D341Med (cell line): ENCODE measurements at places on chromosomes 3 and 15.

DNA sequence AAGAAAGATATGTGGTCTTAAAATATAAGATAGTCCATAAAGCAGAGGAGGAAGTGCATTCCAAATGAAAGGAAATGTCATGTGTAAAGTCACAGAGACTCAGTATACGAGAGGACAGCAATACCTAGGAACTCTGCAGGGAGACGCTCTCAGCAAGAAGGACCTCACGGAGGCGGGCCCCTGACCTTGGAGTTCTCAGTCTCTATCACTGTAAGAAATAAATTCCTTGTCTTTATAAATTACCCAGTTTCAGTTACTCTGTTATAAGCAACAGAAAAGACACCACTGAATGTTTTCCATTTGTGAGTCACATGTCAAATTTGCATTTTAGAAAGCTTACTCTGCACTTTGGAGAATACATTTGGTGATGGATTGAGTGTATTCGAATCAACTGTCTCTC lies 140.6 kb downstream of the GBE1 start:
- DNase-seq: no peak

- no peak for DNase-seq
These were observed 17.0 kb downstream of the SLC25A20 start for GRCh38 chr3:48881652-48882114.

DNA sequence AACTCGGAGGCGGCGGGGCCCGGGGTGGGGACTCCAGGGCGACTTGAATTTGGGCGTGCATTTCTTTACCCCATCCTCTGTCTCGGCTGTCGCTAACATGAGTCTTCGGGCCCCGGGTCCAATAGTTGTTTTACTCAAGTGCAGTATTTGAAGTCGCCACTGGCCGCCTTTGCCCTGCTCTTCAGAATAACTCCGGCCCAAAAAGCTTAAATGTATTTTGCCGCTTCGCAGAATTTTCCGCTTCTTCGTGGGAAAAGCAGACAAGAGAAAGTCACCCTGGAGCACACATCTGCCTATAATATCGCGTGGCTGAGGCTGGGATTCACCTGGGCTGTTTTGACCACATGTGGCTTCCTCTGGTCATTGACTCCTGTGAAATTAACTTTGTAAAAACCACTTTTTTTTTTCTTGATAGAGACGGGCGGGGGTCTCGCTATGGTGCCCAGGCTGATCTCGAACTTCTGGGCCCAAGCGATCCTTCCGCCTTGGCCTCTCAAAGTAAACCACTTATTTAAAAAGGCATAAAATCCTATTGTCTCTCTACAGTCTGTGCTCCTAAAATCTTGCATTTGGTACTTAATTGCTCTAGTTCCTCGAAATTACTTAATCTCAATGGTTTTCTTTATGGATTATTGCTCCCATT lies 676 bp downstream of the CNOT10 start:
- DNase-seq: no peak

DNA sequence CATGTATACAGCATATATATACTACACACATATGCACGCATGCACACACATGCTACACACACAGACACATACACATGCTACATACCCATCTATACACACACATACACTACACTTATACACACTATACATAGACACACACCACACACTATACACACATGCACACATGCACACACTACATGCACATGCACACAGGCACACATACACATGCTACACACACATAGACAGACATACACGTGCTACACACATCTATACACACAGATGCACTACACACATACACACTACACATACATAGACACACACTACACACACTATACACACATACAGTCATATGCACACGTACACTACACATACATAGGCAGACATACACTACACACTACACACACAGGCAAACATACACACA lies 51.2 kb upstream of the PRR20G start:
- no peak for DNase-seq

DNA sequence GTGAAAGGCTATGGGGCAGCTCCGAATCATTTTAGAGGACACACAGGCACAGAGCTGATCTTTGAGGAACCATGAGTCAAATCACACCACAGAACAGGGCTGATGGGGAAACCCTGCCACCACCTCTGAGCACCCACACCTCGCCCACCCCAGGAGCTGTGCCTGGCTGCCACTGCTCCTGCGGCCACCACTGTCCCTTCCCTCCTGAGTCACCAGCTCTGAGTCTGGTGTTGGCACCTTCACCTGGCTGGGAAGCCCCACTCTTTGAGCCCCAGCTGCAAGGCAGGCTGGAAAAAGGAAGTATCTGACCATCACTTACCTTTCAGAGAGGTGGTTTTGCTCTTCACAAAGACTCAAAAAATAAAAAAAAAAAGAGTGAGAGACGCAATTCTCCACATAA lies 63.6 kb upstream of the MEF2A start:
- no peak for DNase-seq

GRCh38 chr15:38163658-38164057 lies 89.0 kb upstream of the SPRED1 start:
- DNase-seq: no peak

DNA sequence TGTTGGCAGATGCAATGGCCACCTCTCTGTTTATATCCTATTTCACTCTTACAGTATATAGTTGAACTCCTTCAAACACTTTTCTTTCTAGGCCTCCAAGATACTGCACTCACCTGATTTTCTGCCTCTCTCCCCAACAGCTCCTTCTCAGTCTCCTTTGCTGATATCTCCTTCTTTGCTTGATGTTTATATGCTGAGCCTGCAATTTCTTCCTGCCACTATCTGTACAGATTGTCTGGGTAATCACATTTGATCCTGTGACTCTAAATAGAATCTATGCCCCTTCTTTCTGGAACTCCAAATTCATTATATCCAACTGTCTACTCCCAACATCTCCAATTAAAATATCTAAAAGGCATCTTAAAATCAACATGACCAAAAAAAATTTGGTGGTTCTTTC lies 165.5 kb upstream of the PFN2 start:
- no peak for DNase-seq

- DNase-seq: no peak
These were observed 377.1 kb upstream of the TBL1XR1 start for GRCh38 chr3:177574222-177574856.

- no peak for DNase-seq
These were observed 81.5 kb downstream of the SENP2 start for GRCh38 chr3:185667574-185667973.

GRCh38 chr15:70453766-70454165 lies 309.6 kb downstream of the UACA start:
- no peak for DNase-seq

- DNase-seq: no peak
These were observed 3.2 kb upstream of the SLC4A7 start for GRCh38 chr3:27487383-27487782.

- no peak for DNase-seq
These were observed 128.8 kb upstream of the PRR23C start for GRCh38 chr3:139173372-139174108.

- DNase-seq: no peak
These were observed 9.6 kb upstream of the ZXDC start for GRCh38 chr3:126485176-126485897.

DNA sequence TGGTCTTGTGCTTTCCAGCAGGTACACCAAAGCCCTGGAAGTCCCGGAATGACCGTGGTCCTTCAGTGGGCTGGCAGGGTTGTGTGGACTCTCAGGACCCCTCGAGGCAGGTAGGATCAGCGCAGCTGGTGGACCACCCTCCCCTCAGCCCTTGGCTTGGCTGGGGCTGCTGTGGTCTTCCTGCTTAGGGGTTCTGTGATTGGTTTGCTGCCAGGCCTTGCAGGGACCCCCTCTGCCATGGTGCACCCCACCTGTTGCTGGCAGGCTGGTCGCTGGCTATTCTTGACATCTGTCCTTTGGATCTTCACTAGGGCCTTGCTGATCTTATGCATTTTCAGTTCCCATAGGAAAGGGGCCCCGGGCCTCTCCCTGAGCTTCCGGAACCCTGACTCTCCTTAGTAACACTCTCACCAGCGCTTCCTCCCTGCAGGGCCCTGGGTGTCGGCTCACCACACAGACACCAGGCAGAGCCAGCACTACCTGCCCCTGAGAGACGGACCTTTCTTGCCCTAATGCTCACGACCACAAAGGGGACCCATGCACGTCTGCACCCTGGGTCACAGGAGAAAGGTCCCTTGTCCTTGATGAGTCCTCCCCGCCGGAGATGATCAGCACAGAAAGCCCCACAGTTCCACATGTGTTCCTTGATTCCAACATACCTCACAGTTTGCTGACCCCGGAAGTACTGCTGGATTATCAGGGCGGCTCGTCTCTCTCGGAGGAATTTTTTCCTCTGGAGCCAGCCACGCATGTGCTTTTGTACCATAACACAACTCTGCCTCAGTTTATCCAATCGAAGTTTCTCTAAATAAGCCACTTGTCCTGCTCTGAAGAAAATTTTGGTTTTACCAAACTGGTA lies 51.7 kb downstream of the MYO5C start:
- no peak for DNase-seq

- DNase-seq: no peak
These were observed 11.2 kb upstream of the DCAF1 start for GRCh38 chr3:51510996-51511395.

DNA sequence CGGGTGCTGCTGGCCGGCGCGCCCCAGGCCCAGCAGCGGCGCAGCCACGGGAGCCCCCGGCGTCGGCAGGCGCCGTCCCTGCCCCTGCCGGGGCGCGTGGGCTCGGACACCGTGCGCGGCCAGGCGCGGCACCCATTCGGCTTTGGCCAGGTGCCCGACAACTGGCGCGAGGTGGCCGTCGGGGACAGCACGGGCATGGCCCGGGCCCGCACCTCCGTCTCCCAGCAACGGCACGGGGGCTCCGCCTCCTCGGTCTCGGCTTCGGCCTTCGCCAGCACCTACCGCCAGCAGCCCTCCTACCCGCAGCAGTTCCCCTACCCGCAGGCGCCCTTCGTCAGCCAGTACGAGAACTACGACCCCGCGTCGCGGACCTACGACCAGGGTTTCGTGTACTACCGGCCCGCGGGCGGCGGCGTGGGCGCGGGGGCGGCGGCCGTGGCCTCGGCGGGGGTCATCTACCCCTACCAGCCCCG lies 777 bp downstream of the LOXL1 start:
- DNase-seq: peak; percentile 74

DNA sequence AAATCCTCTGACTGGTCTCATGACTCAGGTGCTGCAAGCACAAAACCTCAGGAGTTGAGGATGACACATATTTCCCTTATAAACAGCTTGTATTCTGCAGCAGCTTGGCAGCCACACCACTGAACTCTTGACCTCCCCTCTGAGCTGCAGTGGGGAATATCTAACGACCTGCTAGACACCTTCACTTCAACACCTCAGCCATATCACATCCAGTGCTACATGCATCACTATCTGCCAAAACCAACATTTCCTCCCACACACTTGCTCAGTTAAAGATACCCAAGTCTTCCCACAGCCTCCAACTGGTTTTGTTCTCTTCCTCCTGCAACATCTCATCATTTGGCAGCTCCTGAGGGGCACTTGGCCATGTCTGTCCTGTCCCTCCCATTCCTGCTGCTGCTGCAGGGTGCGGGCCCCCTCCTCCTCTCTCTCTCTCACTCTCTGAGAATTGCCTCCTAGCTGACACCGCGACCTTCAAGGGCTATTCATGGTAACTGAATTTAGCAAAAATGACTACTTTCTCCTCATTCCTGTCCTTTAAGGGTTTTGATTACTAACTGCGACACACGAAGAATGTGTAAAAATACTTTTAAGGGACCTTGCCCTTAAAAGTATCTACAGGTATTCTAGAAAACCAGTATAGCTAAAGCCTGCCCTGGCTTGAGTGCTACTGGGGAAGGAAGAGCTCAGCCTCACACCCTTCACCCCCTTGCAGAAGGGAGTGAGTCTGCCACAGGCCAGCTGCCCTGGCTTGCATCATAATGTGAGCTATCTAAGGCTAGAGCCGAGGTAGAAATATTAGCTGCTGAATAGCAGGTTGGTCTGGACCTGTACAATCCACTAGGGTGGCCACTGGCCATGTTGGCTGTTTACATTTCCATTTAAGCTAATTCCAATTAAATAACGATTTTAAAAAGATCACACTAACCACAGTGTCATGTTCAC lies 5.0 kb upstream of the CCR9 start:
- no peak for DNase-seq

DNA sequence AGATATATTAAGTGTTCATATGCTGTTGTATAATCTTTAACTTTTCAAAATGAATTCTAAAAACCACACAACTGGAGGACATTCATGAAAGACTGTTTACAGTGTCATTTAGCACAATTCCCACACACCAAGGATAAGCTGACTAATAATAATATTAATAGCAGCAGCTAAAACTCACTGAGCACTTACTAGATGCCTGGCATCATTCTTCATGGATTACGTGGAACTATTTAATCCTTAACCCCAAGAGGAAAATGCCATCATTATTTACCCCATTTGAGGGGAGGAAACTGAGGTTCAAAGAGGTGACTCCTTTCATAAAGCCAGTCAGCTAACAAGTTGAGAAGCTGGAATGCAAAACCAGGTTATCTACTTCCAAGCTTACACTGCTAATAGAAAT lies 77.0 kb downstream of the TMEM108 start:
- DNase-seq: no peak

GRCh38 chr15:41116116-41116961 lies at the start of gene INO80:
TSS of gene INO80 (minus strand) at chr15:41116280. CDS start at chr15:41096310, 19,970 bp downstream.
- peak; percentile 93 for DNase-seq

DNA sequence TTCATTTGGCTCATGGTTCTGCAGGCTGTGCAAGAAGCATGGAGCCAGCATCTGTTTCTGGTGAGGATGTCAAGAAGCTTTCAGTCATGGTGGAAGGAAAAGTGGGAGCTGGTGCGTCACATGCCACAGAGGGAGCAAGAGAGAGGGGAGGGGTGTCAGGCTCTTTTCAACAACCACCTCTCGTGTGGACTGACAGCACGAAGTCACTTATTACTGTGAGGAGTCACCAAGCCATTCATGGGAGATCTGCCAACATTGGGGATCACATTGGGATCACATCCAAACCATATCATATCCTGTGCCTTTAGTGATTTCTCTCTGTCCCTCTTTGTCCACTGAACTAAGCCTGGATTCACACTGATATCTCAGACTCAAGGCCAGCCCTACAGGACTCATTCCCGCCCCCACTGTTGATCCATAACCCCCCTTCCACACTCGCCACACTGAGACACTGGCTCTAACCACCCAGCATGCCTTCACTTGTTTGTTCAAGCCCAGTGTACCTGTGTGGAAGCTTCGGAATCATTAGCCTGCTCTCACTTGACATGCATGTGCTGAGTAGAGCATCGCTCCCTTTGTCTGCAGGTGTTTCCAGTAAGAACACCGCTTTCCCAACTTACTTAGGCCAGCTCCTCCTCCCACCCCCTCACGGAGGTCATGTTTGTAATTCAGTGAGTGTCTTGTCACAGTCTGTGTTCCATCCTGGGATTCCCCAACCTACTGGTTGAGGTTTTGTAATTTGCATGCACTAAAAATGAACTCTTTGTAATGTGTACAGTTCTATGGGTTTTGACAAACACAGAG lies 132.2 kb downstream of the KLF13 start:
- DNase-seq: no peak

DNA sequence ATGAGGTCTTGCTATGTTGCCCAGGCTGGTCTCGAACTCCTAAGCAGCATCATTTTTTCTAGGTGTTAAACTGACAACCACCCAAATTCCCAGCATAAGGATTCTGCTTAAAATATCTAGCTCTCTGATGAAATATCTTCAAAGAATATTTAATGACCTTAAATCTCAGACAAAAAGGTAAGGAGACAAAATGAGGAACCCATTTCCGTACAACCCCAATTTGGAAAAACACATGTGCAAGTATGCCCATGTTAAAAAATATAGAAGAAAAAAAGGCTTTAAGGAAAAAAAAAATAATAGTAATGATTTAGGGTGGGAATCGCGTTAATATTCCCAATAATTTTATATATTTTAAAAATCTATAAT lies 1.4 kb upstream of the SACM1L start:
- DNase-seq: no peak

- no peak for DNase-seq
These were observed 53.7 kb downstream of the CGGBP1 start for GRCh38 chr3:88005066-88005465.

GRCh38 chr3:144275005-144275404 lies 303.4 kb downstream of the DIPK2A start:
- no peak for DNase-seq
